ENCODE measurements at places on chromosomes 3 and 15.

GRCh38 chr3:118803096-118803476 is 231.6 kb downstream of the IGSF11 start:
- DNase-seq, result no peak

DNA sequence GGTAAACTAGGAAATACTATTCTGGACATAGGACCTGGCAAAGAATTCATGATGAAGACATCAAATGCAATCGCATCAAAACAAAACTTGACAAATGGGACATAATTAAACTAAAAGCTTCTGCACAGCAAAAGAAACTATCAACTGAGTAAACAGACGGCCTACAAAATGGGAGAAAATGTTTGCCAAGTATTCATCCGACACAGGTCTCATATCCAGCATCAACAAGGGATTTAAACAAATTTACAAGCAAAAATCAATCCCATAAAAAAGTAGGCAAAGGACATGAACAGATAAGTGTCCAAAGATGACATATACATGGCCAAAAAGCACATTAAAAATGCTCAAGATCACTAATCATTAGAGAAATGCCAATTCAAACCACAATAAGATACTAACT is 1088.9 kb downstream of the NAALADL2 start:
- DNase-seq, result no peak

GRCh38 chr3:2921903-2922302 is 188.3 kb downstream of the IL5RA start:
- DNase-seq, result peak; percentile 33

GRCh38 chr15:41955807-41956525 is 16.4 kb downstream of the EHD4 start:
- no peak for DNase-seq

GRCh38 chr15:89829616-89830440 is 15.2 kb upstream of the ANPEP start:
- no peak for DNase-seq

- no peak for DNase-seq
Observed at GRCh38 chr3:115286529-115287197, 139.6 kb upstream of the ZBTB20 start.

DNA sequence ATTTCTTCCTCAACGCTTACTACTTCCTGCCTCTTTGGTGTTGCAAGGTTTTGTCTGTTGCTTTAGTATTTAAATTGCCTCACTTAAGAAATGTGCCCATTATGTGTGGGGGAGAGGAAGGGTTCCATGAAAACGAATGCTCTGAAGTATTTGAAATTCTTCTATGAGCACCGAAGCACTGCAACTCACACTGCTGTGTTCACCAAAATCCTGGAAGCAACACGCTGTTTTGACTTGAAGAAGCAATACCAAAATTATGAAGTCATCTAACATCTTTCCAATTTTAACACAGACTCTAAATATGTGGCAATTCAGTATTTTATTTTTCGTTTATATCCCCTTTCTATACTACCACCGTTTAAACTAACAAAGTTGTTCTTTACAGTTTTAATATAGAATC is 101.5 kb downstream of the RBMS3 start:
- DNase-seq, result no peak

DNA sequence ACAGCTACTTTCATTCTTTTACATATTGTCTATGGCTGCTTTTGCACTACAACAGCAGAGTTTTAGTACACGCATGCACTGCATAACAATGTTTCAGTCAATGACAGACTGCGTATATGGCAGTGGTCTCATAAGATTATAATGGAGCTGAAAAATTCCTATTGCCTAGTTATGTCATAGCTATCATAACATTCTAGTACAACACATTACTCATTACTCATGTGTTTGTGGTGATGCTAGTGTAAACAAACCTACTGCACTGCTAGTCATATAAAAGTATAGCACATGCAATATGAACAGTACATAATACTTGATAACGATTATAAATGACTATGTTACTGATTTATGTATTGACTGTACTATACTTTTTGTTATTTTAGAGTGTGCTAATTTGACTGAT is 47.9 kb downstream of the QTRT2 start:
- DNase-seq, result no peak

- no peak for DNase-seq
Observed at GRCh38 chr3:134711284-134711683, 60.5 kb upstream of the KY start.

DNA sequence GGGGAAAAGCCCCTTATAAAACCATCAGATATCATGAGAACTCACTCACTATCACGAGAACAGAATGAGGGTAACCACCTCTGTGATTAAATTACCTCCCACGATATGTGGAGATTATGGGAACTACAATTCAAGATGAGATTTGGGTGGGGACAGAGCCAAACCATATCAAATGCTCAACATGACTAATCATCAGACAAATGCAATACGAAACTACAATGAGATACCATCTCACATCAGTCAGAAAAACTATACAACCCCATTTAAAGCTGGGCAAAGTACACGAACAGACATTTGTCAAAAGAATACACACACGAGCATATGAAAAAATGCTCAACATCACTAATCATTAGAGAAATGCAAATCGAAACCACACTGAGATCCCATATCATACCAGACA is 67.7 kb downstream of the SCAPER start:
- no peak for DNase-seq

DNA sequence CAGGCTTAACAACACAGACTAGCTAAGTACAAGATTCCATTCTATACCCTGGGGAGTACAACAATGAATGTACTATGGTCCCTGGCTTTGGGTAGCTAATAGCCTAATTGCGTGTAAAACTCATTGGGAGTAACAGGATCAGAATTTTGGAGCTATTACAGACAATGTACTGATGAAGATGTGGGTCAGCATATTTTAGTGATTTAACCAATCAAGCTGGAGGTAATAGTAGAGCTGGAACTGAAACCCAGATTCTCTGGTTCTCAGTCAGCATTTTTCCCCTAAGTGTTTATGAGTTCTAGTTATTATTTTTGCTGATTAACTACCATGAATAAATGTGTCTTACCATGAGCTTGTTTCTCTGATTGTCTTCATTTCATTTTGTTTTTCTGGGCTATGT is 578.7 kb downstream of the NLGN1 start:
- DNase-seq, result no peak

GRCh38 chr3:61714225-61714624 is 152.9 kb downstream of the PTPRG start:
- DNase-seq, result no peak

DNA sequence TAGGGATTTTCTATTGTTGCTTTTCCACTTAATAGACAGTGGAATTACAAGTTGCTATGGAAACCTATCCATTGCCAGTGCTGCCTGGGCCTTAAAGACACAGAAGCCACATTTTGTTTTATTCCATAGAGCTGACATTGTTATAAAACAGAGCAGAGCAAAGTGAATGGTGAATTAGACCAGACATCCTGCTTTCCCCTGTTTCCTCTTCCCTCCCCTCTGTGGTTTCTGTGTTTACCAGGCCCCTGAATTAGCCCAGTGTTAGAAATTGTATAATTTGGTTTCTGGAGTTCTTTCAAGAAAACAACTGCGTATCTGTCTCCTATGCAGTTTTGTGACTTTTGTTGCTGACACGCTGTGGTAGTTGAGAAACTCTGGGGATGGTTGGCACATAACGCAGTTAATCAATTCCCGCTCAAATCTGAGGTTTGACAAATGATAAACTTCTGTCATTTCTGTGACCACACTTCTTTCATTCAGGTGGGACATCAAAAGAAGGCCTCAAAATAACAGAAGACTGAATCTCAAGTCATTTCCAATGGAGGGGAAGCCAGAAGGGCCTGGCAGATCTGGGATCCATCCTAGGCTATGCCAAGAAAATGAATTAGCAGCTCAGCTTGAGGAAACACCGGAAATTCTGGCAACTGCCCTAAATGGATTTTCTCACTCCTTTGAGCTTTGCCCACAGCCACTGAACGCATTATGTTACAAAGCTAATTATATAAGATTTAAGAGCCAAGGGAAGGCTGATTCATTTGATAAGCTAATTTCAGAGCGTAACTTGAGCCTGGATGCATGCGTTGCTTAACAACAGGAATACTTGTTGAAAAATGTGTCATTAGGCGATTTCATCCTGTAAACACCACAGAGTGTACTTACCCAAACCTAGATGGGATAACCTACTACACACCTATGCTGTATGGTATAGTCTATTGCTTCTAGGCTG is 46.9 kb downstream of the NR1D2 start:
- peak; percentile 36 for DNase-seq

GRCh38 chr3:126958638-126959085 is 24.3 kb upstream of the PLXNA1 start:
- no peak for DNase-seq

DNA sequence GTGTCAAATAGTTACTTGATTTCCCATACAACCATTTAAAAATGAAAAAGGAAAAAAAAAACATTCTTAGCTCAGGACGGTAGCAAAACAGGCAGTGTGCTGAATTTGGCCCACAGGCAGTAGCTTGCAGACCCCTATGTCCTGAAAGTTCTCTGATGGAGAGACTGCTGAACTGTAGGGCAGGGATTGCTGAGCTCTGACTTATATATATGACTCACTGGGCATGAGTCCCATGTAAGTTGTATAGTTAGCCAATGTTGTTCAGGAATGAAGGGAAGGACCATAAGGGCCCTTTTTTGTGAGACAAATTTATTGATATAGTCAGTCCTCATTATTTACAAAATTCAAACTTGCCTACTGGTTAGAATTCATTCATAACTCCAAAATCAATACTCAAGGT is 36.9 kb upstream of the FRMD4B start:
- no peak for DNase-seq

- DNase-seq, result no peak
Observed at GRCh38 chr15:55256281-55257011, 33.2 kb downstream of the RAB27A start.

DNA sequence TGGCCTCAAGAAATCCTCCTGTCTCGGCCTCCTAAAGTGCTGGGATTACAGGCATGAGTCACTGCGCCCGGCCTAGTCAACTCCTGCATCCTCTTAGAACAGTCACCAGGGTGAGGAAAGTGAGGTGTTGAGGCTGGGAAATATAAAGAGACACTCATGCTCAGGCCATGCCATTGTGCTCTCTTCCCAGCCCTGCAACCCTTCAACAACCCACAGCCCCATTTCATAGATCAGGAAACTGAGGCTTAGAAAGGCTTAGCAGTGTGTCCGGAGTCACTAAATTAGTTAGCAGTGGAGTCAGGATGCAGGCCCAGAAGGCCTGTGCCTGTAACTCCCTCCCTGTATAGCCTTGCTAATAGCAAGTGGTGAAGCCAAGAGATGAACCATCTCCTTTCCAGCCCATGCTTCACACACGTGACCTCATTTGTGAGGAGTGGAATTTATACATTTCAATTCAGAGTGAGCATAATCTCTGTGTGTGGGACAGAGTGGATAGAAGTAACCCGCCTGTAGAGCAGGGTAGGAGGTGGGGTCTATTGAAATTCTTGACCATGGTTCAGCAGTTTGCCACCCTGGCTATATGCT is 51.7 kb upstream of the USP3 start:
- DNase-seq, result no peak

DNA sequence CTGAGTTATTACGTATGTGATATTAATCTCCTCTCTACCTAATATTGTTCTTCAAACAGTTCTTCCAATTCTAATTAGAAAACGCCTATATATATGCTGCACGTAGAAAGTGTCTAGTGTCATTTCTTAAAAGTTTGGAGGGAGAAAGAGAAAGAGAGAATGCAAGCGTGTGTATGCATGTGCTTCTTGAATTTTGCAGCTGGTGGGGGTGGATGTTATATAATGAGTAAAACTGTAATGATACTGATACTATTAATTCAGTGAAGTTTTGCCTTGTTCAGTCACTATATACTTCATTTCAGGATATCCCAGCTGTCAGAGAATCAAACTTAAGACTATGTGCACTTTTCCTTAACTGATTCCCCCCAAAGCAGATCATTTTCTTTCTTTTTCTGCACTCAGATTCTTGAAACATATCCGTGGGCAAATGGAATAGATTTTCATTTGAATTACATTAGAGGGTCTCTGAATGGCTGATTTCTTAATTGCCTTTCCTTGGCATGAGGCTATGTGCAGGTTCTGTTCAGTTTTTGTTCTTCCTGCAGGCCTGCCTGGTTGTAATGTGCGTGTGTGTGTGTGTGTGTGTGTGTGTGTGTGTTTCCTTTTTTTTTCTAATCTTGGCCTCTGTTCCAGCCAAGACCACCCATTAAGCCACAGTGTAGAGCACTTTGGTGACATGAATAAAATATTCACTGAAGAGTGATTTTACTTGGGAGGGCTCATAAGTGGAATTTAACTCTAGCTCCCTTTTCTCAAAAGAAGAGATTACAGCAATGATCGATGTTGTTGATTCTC is 617.5 kb downstream of the RBMS3 start:
- peak; percentile 35 for DNase-seq

- no peak for DNase-seq
Observed at GRCh38 chr3:58003093-58003492, 5.1 kb upstream of the FLNB start.

DNA sequence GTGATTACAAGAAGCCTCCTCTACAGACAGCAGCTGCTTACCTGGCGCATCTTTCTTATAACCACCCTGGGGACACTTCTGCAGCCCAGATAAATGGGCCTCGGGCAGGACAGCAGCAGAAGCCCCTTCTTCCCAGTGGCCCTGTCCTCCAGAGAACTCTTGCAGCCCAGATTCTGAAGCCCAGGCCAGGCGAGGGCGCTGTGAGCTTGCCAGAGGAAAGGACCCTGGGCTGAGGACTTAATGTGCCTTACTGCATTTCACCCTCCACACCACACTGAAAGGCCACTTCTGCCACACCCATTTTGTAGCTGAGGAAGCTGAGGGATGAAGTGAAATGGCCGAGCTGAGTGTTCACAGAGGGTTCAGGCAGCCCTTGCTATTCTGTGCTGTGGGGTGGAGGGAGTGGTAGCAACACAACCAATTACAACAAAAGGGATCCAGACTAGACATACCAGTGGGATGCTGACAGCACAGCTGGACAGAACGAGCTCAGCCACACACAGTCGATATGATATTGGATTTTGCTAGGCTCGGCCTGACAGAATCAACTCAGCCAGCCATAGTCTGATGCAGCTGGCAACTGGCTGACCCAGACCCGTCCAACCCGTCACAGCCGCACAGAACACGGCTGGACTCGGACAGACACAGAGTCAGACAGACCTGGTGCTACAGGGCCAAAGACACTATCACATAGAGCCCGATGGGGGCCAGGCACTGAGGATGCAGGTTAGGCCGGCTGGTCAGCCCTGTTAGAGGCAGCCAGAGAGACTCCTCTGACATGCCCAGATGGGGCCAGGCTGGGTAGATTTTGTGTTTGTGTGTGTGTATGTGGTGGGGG is 7.3 kb downstream of the ACOX2 start:
- DNase-seq, result no peak
